Stimulated activated CD8-positive, alpha-beta memory T cell treated with anti-CD3 and anti-CD28 coated beads, Interleukin-7, amount 100 ng/mL, for 1 hour (primary cell): ENCODE measurements at places on chromosomes 4 and X.

DNA sequence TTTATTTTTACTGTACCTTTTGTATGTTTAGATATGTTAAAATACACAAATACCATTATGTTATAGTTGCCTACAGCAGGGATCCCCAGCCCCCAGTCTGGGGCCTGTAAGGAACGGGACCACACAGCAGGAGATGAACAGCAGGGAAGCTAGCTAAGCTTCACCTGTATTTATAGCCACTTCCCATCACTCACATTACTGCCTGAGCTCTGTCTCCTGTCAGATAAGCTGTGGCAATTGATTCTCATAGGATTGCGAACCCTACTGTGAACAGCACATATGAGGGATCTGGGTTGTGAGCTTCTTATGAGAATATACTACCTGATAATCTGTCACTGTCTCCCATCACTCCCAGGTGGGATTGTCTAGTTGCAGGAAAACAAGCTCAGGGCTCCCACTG is 73.9 kb downstream of the BMPR1B start:
- DNase-seq = no peak

DNA sequence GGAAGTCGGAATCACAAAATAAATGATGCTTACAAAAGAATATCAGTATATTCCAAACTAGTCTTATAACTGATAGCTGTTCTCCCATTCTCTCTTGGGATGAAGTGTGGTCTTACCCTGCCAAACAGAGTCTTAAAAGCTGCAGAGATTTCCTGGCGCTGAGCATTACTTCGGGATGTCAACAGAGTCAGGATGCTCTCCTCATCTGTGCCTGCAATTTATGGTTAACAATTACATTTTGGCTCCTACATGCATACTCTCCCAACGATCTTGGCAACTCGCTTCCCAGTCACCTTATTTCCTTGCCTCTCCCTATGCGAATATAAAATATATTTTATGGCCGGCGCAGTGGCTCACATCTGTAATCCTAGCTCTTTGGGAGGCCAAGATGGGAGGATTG is 12.2 kb downstream of the ANXA5 start:
- no peak for DNase-seq

- no peak for DNase-seq
These were observed 281.4 kb upstream of the EDA2R start for GRCh38 chrX:66920296-66920695.

- no peak for DNase-seq
These were observed 127.7 kb downstream of the RBMX2 start for GRCh38 chrX:130529531-130529930.

DNA sequence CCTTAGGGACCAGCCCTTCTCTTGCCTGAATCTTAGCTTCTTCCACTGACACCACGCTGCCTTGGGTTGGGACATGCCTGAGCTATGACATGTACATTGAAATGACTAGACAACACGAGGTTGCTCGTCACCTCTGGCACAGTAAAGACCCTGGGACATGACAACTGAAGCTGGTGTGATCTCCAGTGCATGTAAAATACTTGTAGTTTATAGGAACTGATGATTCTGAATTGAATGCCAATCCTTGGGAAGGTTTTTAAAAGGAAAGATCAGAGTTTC is 100.7 kb upstream of the PGRMC2 start:
- DNase-seq = no peak

DNA sequence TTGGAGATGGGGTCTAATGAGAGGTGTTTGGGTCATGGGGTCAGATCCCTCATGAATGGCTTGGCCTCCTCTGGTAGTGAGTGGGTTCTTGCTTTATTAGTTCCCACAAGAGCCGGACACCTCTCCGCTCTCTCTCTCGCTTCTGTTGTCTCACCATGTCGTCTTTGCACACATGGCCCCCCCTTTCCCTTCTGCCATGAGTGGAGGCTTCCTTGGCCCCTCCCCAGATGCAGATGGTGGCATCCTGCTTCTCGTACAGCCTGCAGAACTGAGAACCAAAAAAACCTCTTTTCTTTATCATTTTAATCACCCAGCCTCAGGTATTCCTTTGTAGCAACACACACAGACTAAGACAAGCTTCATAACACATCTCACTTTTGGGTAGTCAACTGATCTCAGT is 49.6 kb upstream of the SPRY1 start:
- no peak for DNase-seq

GRCh38 chr4:187460016-187460415 is 535.6 kb upstream of the ZFP42 start:
- DNase-seq = no peak

DNA sequence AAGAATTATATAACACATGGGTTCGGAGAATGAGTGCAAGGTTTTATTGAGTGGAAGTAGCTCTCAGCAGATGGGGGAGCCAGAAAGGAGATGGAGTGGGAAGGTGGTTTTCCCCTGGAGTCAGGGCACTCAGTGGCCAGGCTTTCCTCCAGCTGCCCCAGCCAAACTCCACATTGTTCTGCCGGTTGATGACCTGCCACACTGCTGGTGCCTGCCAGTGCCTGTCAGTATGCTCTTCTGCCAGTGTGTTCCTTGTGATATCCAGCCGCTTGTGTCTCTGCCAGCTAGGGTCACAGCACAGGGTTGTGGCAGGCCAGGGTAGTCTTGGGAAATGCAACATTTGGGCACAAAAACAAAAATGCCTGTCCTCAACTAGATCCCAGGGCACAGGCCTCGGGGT is 604.8 kb upstream of the TECRL start:
- no peak for DNase-seq

GRCh38 chr4:7783541-7783940 is 156.1 kb downstream of the AFAP1 start:
- no peak for DNase-seq

- no peak for DNase-seq
These were observed 11.7 kb upstream of the IL21 start for GRCh38 chr4:122632396-122633143.

GRCh38 chr4:65599340-65599739 is 70.9 kb downstream of the EPHA5 start:
- no peak for DNase-seq

GRCh38 chr4:114015444-114015899 is 36.0 kb upstream of the ARSJ start:
- DNase-seq = no peak
